GM12891 (cell line): ENCODE measurements at places on chromosomes 6 and 20.

DNA sequence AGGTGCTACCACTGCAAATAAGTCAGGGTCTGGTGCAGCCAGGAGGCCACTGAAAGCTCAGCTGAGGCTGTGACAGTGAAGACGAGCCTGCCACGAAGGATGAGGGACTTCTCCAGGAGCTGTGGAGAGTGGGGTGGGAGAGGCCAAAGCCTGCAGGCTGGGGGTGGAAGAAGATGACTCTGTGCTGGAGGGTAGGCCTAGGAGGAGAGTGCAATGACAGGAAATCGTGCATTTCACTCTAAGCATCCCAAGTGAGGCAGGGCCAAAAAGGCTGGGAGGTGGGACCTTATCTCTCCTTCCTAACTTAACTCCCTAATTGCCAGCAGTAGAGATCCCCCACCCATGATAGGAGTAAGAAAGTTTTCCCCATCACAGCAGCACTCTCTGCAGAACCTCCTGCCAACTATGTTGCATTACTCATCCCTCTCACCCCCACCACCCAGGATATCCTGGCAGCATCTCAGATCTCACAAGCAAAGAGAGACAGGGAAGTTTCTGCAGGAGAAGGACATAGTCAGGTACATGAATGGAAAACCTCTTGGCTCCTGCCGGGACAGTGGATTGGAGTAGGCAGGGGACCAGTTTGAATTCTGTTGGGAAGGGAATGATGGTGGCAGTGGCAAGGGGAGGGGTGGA is 466.2 kb downstream of the CDH26 start:
- DNase-seq: no peak

DNA sequence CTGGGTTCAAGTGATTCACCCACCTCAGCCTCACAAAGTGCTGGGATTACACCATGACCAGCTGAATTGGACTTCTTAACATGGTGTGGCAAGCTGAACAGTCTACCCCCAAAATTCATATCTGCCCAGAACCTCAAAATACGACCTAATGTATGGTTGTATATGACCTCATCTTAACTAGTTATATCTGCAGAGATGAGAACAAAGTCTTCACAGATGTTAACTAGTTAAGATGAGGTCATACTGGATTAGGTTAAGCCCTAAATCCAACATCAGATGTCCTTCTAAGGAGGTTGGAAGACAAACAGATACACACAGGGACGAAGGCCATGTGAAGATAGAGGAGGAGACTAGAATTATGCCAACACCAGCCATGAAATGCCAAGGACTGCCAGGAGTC is 102.5 kb downstream of the JPH2 start:
- no peak for DNase-seq

GRCh38 chr6:11043961-11044711 is at the start of gene ELOVL2:
Gene ELOVL2, minus strand, starts transcription at chr6:11044305. Its CDS starts 75 bp downstream, at chr6:11044230.
- DNase-seq: peak; percentile 43

DNA sequence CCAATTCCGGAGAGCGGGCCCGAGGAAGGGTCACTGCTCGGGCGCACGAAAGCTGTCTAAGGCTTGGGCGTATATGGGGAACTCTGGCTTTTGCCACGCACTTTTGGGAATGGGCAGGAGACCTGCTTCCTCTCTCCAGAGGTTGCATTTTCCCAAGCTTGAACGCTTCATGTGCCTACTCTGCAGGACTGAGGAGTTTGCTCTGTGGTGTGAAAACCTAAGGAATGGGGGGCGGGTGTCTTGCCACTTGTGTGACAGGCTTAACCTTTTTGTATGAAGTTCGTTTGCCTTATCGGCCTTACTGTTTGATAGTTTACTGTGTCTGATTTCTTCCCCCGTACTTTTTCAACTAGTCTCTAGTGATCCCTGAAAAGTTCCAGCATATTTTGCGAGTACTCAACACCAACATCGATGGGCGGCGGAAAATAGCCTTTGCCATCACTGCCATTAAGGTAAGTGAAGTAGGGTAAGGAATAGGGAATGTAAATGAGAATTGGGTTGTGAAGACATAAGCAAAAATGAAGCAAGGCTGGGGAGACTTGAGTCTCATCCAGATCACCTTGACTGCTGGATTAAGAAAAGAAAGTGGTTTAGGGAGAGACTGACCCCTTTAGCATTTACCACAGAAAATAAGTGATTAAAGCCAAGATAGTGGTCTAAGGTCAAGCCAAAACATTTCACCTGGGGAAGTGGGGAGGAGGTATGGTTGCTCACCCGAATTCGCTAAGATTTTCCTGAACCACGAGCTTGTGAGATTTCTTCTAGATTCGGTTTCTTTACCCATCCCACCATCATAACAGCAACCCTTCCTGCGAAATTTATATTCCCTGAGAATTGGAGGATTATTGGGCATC is 627 bp downstream of the RPS18 start:
- DNase-seq: no peak

GRCh38 chr6:148465670-148466069 is 123.0 kb downstream of the SASH1 start:
- no peak for DNase-seq

GRCh38 chr20:20823476-20823881 is 111.0 kb upstream of the RALGAPA2 start:
- DNase-seq: no peak

- DNase-seq: no peak
Observed at GRCh38 chr6:90098001-90098531, 198.6 kb downstream of the BACH2 start.

GRCh38 chr6:169072127-169073042 is 181.3 kb downstream of the THBS2 start:
- DNase-seq: no peak

DNA sequence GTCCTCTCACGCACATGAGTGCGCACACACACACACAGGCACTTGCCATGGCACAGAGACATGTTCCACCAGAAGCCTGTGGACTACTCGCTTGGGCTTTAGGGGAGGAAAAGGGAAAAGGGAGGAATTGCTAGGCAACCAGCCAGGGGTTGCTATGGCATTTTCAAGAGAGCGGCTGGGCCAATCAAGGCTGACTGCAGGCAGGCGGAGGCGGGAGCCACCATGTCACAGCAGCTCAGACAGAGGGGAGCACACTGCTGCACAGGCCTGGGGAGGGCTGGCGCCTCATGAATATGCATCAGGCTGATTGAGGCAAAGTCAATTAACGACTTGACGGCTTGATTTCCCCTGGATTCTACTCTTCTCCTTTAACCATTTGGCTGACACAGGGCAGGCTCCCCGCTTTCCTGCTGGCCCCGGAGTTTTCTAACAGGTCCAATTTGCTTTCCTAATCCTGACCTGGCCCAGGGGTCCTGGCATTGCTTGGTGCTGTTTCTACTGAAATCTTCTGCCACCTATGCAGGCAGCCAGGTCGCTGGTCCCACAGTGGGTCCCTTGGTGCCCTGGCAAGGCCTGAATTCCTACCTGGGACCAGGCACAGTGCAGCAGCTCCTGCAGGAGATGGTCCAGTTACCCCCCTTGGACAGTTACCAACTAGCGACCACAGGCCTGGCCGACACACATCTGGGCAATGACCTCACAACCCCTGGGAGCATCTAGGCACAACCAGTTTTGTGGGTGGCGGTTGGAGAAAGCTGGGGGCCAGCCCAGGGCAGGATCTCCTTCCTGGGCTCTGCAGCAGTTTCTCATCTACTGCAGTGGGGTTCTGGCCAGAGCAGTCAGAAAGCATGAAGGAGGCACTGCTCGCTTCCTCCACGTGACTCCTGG is 52.1 kb downstream of the YTHDF1 start:
- no peak for DNase-seq

GRCh38 chr6:128827675-128828464 is 55.1 kb upstream of the LAMA2 start:
- no peak for DNase-seq

DNA sequence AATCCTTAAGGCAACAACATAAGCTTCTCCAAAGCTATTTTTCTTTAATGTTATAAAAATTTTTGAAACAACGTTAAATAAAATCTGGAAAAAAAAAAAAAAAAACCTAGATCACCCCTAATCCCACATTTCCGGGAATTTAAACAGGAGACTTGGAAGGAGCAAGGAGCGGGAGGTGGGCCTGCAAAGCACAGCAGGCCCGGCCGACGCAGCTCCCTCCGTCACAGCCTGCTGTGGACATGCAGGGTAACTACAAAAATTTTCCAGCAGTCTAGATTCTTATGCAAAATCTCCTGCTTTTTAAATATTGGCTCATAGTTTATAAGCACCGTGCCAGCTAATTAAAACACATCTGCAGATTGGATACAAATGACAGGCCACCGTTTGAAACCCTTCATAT is 23.5 kb downstream of the FOXF2 start:
- DNase-seq: no peak

- no peak for DNase-seq
Observed at GRCh38 chr20:17457079-17457478, 74.1 kb downstream of the BFSP1 start.

DNA sequence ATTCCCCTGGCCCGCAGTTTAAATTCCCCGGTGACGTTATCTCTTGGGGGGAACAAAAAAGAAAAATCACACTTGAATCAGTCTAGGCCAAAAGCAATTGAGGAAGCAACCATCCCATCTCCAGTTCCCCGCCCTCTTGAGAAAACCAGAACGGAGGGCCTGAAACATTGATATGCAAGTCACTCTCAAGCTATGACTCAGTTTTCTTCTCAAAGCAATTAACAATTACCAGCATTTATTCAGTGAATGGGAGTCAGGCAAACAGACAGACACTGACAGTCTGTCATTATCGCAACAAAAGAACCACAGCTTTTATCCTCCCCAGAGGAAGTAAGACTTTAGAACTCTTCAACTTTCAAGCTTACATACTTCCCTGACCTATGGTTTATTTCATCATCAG is 100.9 kb downstream of the OPRM1 start:
- DNase-seq: no peak

DNA sequence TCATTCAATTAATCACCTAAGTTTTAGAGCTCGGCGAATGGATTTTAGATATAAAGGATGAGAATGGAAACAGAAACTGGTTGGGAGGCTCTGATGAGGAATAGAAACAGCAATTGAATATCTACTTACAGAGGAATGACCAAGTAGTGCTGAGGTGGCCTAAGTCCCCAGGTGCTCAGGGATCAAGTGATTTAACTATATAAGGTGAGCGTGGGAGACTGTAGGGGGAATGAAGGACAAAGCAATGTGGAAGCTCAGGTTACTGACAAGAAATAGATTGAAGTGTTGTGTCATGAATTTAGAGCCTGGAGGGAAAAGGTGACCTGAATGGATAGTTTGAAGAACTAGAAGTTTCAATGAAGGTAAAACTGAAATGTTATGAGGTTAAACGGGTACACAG is 495.4 kb upstream of the SOX4 start:
- DNase-seq: no peak

- peak; percentile 43 for DNase-seq
Observed at GRCh38 chr6:78910591-78911171, 43.3 kb downstream of the IRAK1BP1 start.

DNA sequence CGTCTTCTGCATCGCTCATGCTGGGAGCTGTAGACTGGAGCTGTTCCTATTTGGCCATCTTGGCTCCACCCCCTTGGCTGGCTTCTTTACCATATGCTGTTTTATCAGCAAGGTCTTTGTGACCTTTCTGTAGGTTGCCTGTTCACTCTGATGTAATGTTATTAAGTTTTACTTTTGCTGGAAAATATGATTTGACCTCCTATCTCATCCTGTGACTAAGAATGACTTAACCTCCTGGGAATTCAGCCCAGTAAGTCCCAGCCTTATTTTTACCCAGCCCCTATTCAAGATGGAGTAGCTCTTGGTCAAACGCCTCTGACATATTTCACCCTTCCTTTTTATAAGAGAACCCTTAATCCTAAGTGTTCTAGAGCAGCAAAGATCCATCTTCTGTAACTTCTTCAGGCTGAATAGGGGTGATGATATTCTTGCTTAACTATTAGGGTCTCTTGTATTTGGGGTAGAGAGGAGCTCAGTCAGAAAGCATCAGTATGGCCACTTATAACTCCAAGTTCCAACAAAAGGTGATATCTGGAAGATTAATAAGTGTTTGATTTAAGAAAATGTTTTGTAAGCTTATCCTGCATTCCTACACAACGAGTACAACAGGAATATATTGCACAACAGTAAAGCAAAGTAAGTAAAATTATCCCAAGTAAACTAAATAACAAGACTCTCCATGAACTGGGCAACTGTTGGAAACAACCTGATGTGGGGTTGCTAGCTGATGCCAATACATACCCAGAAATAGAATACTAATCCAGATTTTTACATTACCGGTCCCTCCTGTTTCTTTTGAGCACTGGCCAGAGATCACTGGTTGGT is 23.1 kb upstream of the HMGN3 start:
- DNase-seq: no peak

- DNase-seq: no peak
Observed at GRCh38 chr6:122825163-122825562, 36.1 kb downstream of the SMPDL3A start.

GRCh38 chr20:31569163-31570020 is 35.7 kb upstream of the ID1 start:
- no peak for DNase-seq

DNA sequence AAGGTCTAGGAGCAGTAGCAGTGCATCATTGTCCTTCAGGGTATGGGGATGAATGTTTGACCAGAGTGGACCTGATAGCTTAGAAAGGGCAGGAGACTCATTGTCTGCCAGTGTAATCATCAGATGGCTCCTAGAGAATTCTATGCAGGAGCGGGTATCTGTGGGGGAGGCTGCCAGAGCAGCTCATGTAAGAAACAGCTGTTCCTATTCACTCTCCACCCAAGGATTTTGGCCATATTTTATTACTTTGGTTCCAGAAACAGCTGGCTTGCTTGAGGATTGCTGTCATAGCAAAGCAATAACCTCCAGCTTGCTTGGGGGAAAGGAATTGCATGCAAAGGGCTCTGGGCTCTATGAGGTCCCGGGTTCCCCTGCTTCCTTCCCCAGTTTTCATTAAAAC is 44.1 kb downstream of the RALY start:
- DNase-seq: no peak

DNA sequence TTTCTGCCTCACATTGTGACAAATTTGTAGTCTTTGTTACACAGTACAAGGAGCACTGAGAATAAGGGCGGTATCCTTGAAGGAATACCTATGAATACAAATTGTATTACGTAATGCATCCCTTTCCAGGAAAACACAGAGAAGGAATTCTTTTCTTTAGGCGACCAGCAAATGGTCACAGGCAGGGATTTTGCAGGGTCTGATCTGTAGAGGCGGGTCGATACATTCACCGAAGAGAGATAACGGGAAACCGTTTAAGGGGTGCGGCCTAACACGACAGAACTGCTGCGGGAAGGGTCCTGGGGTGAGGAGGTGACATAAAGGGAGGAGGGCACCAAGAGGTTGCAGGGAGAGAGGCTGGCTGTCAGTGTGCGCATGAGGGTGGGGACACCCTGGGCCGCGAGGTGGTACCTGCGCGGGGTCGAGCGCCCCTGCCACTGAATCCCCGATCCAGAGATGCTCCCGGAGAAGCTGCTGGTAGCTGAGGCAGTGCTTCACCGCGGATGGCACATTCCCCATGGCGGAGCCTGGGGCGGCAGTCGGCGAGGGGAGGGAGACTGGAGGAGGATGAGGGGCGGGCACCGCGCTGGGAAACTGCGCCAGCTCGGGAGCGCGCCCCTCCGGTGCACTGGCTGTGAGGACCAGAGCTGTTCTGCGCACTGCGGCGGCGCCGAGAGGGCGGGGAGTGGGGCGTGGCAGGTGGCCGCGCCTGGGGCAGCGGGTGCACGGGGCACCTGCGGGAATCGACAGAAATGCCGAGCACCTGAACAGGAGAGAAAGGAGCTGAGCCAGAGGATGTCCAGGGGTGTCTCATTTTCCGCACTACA is at the start of gene HMGCLL1:
Gene HMGCLL1 (minus strand): TSS at position 656 of the 827 bp plus-strand sequence. CDS start 137 bp downstream, at position 519.
- DNase-seq: no peak
